ENCODE measurements at places on chromosomes 7 and 10.

- no peak for DNase-seq
Measured at GRCh38 chr10:11207560-11207844, 189.8 kb downstream of the CELF2 start.

DNA sequence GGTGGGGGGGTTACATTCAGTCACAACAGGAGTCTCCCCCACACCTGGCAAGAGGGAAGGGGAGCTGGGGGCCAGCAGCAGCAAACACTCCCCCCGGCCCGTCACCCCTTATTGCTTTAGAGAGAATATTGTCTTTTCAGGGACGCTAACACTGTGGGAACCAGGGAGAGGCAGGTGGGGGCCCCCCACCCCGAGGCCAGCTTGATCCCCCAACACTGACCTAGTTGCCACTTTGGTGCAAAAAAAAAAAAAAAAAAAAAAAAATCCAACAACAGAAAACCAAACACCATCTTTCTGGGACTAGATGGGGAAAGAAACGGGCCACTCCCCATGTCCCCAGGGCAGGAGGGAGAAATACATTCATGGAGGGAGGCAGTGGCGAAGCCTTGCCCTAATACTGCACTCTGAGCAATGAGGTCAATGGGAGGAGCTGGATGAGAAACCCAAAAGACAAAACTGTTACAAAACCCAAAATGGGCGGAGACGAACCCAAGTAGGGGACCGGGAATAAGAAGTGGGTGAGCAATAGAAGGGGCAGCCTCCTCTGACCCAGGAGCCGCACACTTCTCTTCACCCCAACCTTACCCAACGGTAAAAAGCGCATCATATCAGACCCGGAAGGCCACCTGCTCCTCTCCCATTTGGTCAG lies 6.5 kb downstream of the GNB2 start:
- no peak for DNase-seq

GRCh38 chr7:99694201-99694911 lies 14.6 kb upstream of the CYP3A5 start:
- DNase-seq = no peak

GRCh38 chr10:19946791-19947190 lies 130.6 kb downstream of the PLXDC2 start:
- DNase-seq = no peak

- DNase-seq = no peak
Measured at GRCh38 chr10:77967611-77968022, 41.1 kb upstream of the DLG5 start.

DNA sequence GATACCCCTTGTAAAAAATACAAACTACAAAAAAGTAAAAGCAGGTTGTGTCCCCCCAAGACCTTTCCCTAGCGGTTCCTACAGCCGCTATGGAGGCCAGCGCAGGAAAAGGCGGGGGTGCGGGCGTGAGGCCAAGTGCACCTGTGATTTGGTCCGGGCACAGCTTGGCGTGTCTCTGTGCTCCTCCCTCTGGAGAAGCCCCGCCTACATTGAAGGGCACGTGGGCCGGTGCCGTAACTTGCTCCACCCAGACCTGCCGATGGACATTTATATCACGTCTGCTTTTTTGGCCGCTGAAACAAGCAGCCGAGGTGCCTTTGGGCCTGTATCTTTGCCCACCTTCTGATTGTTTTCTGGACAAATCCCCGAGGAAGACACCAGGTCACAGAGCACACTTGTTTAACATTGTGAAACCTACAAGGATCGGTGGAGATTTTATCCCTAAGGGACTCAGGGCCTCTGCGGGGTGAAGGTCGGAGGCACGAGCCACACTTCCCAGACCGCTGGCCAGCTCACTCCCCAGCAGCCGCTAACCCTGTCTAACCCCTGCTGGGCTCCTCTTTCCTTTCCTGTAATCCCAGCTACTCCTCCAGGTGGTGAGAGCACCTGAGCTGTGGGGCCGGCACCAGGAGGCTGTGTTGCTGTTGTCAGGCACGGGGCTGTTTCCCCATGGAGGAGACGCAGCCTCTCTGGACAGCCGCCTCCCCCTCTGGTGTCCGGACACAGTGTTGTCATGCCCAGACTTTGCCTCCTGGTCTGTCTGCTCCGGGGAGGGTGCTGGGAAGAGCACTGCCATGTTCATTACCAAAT lies 18.8 kb upstream of the INPP5A start:
- no peak for DNase-seq

- no peak for DNase-seq
Measured at GRCh38 chr10:80485946-80486764, 32.0 kb downstream of the TSPAN14 start.

- DNase-seq = no peak
Measured at GRCh38 chr7:115578576-115578975, 452.0 kb downstream of the TFEC start.

- peak; percentile 65 for DNase-seq
Measured at GRCh38 chr10:72563327-72563932, 62.4 kb downstream of the MICU1 start.

GRCh38 chr7:104967595-104967994 lies 46.4 kb upstream of the KMT2E start:
- no peak for DNase-seq

GRCh38 chr7:35593899-35594298 lies 101.0 kb downstream of the HERPUD2 start:
- DNase-seq = no peak

DNA sequence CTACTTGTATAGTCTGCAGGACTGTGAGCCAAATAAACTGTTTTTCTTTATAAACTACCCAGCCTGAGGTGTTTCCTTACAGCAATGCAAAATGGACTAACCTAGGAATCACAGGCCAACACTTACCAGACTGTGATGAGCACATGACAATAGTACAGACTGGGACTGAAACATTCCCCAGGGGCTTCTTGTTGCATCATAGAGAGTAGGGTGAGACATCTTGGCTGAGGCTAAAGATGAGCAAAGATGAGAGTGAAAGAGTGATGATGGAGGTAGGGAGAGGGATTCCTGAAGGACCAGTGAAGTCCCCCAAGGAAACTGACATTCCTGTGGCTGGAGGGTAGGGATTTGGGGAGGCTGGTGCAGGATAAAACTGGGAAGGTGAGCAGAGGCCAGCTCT lies 194.4 kb downstream of the TPST1 start:
- DNase-seq = no peak

DNA sequence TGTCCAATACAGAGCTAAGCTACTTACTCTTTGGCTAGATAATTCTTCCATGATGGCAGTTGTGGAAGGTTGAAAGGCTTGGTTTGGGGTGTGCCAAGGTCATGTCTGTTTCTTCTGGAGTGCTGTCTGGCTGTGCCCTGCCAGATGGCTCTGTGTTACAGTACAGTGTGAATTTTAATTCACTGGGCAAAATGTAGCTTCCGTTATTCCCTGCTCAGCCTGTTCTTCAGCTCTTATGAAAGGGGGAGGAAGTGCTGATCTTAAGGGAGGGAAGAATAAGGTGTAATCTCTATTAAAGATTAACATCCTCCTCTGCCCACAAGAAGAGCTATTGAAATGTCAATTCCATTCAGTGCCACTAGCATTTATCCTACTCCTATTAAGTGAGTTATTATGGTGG lies 52.2 kb downstream of the SND1 start:
- DNase-seq = no peak

DNA sequence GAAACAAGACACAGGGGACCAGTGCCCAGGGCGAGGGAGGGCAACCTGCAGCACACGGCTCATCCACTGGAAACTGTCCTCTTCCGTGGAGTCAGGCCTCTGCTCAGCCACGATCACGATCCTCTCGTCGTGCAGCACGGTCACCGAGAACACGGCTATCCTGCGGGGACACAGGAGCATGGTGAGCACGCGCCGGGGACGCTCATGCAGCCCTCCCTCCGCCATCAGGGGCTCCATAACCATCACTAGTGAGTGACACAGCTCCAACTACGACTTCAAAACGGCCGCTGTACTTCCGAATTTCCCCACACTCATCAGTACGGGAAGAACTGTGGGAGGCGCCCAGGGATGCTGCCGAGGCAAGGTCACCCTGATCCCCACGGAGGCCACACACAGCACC lies 227.9 kb downstream of the ZMYND11 start:
- no peak for DNase-seq

- DNase-seq = no peak
Measured at GRCh38 chr7:124032369-124033094, at the start of gene TMEM229A. TMEM229A (minus strand) TSS chr7:124033067; CDS start chr7:124033003, 64 bp downstream.

DNA sequence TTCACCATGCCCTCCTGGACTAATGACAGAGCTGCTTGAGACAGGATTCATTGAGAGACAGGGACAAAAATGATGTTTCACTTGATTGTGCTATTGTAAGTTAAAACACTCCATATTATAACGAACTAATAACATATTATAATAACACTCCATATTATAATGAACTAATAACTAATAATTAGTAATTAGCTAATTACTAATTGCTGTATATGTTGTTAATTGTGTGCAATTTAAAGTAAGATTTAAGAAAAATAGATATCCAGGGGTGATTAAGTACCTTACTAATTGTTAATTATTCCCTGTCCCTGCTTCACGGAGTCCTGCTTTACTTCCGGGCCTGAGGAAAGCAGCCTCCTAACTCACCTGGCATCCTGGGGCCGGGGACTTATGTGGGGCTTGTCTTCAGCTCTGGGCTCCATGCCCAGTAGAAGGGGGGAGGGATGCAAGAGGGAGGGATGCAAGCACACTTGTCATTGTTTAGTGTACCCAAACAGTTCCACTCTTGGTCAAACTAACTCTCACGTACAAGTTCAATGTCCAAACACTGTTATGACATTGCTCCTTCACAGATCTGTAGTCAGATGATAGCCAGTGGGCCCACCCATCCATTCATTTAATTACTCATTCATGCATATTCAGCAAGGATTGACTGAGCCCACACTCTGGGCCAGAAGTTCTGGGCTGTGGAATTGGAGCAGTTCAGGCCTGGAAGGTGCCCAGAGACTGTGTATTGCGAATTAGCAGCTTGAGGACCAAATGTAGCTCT lies 53.8 kb downstream of the COL13A1 start:
- no peak for DNase-seq

GRCh38 chr7:151330661-151331060 lies 11.0 kb upstream of the NUB1 start:
- DNase-seq = no peak

- no peak for DNase-seq
Measured at GRCh38 chr7:138282997-138283396, 177.1 kb upstream of the TRIM24 start.

DNA sequence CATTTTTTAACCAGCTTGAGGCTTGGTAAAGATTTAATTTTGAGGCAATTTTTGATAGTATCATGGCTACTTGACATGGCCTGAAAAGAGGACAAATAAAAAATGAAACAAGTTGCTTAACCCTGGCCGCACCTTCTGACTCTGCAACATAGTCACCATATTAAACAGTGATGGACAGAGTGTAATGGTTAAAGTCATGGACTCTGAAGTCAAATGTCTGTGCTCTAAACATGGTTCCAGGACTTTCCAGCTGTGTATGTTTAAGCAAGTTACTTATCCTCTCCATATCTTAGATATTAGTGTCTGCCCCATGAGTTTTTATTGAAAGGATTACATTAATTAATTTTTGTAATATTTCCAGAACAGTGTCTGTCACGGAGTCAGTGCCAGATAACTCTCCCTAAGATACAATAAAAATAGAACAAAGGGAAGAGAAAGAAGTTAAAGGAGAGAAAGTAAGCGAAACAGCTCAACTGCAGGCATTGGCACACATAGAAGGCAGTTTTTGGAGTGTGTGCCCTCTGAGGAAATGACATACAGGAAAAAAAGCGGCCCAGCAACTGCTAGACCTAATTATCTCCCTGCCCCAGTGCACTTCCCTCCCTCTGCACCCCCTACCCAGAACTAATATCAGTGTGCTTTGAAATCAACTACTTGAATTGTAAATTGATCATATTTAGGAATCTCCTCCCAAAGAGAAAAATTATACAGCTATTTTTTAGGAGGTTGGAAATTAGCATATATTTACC lies 65.3 kb downstream of the MACC1 start:
- no peak for DNase-seq

DNA sequence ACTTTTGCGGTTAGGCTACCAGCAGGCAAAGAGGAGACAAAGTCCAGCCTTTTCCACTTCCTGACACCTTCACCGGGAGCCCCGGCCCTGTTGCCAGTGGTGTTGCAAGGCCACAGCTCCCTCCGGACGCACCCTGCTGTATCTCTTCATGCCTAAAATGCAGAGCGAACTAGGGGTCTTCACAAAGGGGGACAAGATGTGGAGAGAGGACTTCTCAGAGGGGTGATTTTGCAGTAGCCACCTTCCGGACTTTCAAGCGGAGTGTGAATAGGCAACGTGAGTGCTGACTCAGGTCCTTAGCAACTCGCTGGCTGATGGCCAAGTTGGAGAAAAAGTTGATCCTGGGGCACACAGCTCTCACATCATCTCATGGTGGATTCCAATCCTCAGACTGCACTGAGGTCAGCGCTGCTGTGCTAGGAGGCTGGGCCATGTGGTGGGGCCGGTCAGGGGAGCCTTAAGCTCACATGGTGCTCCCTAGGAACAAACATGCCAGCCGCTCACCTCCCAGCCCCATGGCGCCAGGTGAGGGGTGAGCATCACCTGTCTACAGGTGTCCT lies 166.3 kb downstream of the LCOR start:
- no peak for DNase-seq

DNA sequence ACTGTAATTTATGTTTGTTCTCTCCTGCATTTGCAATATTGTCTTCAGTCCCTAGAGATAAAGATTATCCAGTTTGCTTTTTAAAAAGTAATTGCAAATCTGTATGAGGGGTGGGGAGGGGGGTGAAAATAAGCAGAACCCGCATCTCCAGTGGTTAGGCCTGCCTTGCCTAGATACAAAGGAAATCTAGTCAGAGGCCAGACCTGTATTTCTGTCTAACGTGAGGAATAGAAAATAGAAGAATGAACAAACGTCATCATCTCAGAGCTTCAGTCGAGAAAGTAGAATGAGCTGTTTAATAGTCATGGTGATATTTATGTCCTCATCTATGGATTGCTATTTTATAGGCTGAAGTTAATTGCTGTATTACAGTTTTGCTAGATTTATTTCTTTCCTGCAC lies 284.2 kb downstream of the BICC1 start:
- no peak for DNase-seq

DNA sequence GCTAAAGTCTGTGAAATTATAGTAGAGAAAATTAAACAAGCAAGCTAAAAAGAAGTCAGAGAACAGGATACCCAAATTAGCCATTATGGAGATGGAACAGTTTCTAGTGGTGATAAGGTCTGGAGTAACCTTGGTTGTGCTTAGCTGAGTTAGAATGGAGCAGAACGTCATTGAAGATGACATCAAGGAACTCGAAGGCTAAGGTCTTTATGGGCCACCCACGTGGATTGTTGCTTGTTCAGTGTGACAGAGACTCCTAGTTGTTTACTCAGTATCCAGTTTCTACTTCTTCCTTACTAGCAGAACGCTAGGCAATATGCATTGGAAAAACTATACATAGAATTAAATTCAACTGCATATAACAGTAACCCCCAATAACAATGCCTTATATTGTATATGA lies 39.7 kb downstream of the AHCYL2 start:
- no peak for DNase-seq

- no peak for DNase-seq
Measured at GRCh38 chr10:133272964-133273420, 3.7 kb downstream of the ADAM8 start.
